SK-N-SH (cell line): ENCODE measurements at places on chromosomes 11 and 22. TPM values are rescaled to one million over a fixed set of nuclear protein-coding genes. Genes with fewer than 3 reads are reported as not detected.

CDC45 gene
- 23.6 and 26.4 TPM in 2 replicates for polyA plus RNA-seq

OR2AG2 gene
- polyA plus RNA-seq = not detected in 2 replicates

RASSF7 gene
- polyA plus RNA-seq = 19.8 and 24.0 TPM in 2 replicates

CHRNA10 gene
- 1.1 TPM in 2 replicates for polyA plus RNA-seq

MS4A15 gene
- not detected in 2 replicates for polyA plus RNA-seq

RNF214 gene
- 11.9 and 15.4 TPM in 2 replicates for polyA plus RNA-seq

DERL3 gene
- polyA plus RNA-seq = not detected in 2 replicates

XKR3 gene
- polyA plus RNA-seq = not detected in 2 replicates

DUSP8 gene
- 2.0 and 2.2 TPM in 2 replicates for polyA plus RNA-seq

VPREB1 gene
- not detected in 2 replicates for polyA plus RNA-seq

GRCh38 chr22:24002851-24003250 is 2.4 kb downstream of the GSTT4 start:
- DNase-seq = no peak

GRCh38 chr11:113350336-113351067 is 36.1 kb downstream of the TTC12 start:
- DNase-seq = no peak

GRCh38 chr11:6988506-6988905 is 31.6 kb downstream of the ZNF214 start:
- no peak for DNase-seq

DNA sequence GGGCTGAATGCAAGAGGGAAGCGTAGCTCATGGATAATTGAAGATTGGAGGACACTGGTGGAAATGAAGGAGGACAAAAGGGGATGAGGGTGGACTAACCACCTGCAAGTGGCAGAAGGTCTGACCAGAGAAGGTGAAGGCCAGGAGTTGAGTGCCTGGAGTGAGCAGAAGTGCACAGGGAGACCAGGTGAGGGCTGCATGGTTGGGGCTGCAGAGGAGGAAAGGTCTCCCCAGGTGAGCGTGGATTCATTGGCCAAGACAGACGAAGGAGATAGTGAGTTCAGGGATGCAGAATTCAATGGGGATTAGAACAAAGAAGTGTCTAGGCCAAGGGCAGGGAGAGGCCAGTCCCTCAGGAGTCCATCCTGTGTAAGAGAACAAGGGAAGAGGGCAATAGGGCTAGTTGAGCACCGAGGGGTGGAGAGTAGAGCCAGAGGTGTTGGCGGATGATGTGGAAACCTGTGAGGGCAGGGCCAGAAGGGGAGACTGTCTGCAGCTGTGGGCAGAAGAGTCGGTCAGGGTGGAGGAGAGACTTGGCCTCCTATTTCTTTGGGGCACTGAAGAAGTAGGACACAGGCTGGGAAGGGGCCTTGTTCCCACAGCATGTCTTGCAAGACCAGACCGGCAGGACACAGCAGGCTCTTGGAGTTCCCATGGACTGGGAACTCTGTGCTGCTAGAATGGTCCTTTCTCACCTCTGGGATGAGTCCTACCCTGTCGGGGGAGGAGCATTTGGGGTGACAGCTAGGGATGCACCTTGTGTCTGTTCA is 6.7 kb downstream of the TRIM29 start:
- DNase-seq = no peak

DNA sequence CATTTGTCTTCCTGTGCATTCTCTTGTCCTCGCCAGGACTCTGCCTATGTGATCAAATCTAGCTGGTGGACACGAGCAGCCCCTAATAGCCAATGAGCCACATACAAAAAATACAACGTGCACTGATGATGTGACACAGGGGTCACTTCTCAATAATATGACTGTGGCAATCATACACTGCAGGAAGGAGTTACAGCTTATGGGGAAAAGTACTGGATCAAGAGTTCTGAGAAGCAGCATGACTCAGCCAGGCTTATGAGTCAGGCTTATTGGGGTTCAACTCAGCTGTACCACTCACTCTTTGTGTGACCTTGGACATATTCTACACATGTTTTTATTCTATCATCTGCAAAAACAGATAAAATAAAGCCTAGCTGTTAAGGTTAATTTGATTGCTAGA is 889.4 kb upstream of the TENM4 start:
- DNase-seq = no peak

DNA sequence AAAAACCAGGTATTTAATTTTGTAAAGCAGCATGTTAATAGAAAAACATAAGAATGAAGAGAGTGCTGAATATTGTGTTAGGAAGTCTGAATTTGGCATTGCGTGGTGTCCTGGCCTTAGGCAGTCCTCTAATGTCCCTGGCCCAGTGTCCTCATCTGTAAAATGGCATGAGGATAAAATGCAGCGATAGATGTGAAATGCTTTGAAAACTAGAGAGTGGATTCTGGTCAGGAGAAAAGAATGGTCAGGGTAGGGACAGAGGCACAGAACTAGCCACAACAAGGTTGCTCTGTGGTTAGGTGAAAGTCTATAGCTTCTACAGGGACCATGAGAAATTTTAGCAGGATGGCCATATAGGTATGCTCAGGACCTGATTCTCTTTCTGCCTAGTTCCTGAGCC is 18.9 kb downstream of the RNF185 start:
- DNase-seq = no peak

DNA sequence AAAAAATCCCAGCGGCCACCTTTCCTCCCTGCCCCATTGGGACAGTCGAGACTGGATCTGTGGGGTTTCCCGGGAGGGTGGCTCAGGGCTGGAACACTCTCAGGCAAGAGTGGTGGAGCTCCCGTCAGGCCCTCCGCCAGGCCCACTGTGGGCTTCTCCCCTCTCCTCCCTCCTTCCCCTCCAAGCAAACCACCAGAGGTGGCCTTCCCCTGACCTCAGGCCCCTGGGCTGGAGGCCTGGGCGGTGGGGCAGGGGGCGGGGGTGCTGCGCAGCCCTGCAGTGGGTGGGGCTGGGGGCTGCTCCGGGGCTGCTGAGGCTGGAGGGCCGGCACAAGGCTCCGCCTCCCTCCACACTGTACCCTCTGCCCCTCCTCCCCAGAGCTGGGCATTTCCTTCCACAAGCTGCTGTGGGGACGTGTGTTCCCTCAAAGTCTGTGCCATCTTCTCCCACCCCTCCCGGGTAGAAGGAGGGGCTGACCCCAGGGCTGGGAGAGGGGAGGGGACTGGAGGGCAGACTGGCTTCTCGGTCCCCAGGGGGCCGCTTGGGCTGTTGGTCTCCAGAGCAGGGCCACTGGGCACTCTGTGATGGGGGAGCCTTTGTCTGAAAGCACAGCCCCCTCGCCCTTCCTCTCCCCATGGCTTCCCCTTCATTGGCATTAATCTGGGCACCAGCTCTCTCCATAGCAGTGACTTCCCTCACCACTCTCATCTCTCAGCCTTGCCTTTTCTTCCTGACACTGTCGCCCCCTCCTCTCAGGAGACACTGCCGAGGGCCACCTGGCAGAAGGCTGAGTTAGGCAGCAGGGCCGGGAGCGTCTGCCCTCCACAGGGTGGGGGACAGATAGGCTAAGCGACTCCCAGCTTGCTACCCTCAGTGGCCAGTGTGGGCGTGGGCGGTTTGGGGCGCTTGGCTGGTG is 7.1 kb downstream of the RCOR2 start:
- peak; percentile 94 for DNase-seq

- DNase-seq = no peak
These were observed 16.6 kb downstream of the PAK1 start for GRCh38 chr11:77457340-77457739.

DNA sequence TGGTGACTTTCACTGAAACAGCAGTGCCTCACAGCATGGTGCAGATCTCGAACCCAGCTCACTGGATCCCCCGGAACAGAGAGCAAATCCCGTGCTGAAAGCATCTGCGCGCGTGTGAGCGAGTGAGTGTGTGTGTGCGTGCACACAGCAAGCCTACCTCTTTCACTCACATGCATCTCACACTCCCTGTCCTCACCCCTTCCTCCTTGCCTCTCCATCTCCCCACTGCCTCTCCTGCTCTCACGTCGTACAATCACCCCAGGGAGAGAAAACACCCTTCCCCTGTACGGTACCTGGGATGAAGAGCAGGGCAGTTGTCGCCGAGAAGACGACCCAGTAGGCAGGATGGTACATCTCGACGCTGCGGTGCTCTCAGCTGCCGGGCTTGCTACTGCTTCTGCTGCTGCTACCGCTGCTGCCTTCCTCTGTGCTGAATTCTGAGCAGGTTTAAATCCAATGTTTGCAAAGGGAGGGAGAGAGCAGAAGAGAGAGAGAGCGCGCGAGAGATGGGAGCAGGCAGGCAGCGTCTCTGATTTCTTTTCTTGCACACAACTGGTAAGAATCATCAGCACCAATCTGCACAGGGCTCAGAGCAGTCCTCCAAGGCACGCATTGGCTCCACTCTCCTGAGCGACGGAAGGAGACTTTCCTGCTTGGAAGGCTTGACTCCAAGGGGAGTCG is at the start of gene OPCML:
Gene OPCML, minus strand, starts transcription at position 531 of the 681 bp plus-strand sequence.
- no peak for DNase-seq

- no peak for DNase-seq
These were observed 127.6 kb downstream of the CNTN5 start for GRCh38 chr11:99148352-99148751.

DNA sequence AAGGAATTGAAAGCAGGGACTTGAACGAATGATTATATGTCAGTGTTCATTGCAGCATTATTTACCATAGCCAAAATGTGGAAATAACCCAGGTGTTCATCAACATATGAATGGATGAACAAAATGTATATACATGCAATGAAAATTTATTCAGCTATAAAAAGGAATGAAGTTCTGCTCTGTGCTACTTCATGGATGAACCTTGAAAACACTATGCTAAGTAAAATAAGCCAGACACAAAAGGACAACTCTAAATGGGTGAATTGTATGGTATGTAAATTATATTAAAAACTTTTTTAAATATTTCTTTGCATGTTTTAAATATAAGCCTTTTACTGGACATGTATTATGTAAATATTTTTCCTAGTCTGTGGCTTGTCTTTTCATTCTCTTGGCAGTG is 107.0 kb downstream of the ME3 start:
- DNase-seq = no peak

GRCh38 chr22:28952857-28953256 is 69.5 kb downstream of the ZNRF3 start:
- DNase-seq = no peak

GRCh38 chr22:24379536-24379935 is 47.9 kb upstream of the ADORA2A start:
- DNase-seq = no peak

DNA sequence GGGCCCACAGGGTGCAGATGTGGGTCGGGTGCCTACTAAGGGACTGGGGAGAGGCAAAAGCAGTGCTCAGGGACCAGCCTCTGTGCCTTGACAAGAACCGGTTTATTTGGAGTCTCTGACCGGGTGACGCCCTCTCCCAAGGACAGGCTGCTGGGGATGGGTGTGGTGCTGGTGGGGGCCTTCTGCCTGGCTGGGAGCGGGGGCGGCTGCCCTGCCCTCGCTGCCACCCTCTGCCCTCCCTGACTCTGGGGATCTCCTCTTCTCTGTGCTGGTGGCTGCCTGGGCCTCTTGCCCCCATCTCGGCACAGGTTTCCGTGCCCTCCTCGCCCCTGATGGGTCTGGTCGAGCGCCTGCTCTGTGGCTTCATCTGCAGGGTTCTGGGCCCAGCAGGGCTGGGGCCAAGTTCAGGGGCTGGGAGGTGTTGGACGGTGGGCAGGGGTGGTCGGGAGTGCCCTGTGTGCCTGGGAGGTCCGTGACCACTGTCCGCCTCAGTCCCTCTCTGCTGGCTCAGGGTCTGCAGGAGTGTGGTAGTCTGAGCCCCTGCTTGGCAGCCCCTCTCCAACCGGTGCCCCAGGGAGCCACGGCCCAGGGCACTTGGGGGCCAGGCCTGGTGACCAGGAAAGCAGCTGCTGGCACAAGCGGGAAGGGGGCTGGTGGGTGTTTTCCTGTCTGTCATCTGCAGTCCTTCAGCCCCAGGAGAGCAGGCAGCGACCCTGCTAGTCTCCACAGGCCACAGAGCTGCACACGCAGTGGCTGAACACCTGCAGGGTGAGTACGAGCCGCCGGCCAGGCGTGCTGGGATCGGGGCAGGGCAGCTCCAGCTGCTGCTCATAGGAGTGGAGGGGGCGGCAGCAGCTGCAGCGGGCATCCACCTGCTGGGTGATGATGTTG is 23.5 kb downstream of the MUC6 start:
- DNase-seq = no peak

DNA sequence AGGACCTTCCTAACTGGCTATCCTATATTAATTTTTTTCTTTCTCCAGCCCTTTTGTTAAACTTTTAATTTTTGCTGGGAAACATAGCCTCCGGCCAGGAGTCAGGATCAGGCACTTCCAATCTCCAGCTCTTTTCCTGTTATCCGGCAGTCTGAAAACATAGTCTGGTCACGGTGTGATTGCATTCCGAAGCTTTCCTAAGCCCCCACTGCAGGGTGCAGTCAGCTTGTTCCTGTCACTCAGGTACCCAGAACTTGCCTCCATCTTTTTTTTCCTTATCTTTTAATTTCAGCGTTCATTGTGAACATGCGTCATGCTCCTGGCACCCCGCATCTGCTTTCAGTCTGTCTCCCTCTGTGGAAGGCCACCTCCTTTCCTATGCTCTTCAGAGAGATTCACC is 59.4 kb downstream of the GRK3 start:
- no peak for DNase-seq

DNA sequence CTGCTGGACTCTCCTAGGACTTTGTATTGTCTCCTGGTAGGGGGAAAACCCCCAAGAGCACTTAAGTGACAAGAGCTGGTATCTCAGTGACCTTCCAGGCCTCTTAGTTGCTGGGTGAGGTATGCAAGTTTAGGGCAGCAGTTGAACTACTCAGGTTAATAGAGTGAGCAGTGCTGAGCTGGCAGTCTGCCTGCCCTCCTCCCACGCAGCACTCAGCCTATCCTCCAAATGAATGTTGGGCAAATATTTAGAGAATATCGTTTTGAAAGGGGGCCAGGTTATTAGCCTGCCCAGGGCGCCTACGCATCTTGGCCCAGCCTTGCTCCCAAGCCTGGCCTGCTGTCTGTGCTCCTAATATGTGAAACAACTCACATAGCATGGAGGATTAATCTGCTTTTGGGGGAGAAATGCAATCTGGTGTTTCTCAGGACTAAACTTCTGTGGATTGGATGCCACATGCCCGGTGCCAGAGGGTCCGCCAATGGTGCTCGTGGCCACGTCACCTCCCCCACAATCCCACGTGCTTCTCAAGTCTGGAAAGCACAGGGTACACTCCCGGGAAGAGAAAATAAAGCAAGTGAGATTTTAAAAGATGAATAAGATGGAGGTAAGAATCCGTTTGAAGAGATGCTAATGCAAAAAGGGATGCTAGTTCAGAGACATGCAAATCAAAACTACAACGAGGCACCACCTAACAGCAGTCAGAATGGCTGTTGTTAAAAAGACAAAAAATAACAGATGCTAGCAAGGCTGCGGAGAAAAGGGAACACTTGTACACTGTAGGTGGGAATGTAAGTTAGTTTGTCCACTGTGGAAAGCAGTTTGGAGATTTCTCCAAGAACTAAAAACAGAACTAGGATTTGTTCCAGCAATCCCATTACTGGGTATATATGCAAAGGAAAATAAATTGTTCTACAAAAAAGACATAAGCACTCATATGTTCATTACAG is 67.7 kb downstream of the SPON1 start:
- no peak for DNase-seq

GRCh38 chr11:118878163-118878563 is 5.5 kb upstream of the CXCR5 start:
- DNase-seq = no peak
